ENCODE measurements at places on chromosomes 5 and 9. TPM values are rescaled to one million over a fixed set of nuclear protein-coding genes. Genes with fewer than 3 reads are reported as not detected.

- no peak for DNase-seq
Measured at GRCh38 chr5:180865981-180866695, 5.1 kb upstream of the ZFP62 start.

GRCh38 chr9:125428902-125429467 is 167.4 kb downstream of the GAPVD1 start:
- no peak for DNase-seq

DNA sequence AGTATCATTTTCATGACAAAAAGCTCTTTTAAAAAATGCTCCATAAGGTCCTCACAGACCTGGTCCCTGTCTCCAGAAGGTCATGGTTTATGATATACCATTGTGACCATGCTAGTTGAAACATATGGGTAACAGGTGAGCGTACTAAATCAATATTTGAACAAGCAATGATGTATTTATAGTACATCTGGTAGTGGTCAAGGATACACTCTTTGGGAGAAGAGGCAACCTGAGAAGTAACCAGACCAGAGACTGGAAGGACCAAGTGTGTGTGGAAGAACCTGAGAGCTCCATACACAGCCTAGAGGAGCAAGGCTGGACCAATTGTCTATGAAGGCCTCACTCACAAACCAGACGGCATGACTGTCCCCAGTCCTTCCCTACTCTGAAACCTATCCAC is 55.1 kb downstream of the LHFPL2 start:
- no peak for DNase-seq

GRCh38 chr9:12880406-12881015 is 105.7 kb downstream of the LURAP1L start:
- no peak for DNase-seq

DNA sequence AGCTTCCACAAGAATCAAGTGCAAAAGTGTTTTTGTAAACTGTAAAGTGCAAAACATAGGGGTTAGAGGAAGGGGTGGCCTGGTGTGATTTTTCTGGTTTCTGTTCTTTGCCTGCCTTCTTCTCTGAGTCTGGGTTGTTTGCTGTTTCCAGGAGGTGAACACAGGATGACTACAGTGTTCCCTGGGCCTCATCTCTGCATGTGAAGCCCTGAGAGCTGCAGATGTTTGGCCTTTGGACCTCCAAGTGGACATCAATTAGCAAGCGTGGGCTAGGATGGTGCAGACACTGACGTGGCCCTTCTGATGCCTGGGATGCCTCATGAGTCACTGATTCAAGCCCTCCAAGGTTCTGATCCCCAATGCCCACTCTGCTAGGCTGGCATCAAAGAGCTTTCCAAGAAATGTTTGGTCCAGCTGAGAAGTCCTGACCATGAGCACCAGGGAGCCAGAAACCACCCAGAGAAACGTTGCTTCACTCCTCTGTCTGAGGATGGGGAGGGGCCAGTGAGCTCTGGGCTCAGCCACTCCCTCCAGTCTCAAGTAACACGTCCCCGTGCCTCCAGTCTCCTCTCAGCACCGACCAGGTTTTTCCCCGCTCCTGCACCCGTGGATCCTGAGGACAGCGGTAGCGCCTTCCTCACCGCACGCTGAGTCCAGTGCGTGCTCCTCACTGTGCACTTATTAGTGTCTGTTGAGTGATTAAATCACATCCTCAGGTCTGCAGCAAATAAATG is 7.6 kb downstream of the IL9 start:
- DNase-seq, result peak; percentile 23

DNA sequence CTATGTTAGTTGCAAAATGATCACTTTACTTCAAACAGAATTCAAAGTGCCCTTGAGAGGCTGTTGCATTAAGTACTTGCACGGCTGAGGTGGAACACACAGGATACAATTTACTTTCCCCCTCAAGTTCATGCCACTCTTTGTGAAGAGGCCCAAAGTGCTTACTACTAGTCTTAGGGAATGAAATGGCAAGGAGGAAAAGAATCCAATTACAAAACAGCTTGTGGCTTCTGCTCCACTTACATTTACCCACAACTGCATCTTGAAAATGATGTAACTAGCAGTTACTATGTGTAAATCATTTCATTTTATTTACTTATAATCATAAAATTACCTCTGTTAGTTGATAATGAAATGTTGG is 14.6 kb downstream of the FOXD1 start:
- peak; percentile 61 for DNase-seq

GRCh38 chr5:15992918-15993317 is 186.7 kb downstream of the MARCHF11 start:
- DNase-seq, result peak; percentile 74

DNA sequence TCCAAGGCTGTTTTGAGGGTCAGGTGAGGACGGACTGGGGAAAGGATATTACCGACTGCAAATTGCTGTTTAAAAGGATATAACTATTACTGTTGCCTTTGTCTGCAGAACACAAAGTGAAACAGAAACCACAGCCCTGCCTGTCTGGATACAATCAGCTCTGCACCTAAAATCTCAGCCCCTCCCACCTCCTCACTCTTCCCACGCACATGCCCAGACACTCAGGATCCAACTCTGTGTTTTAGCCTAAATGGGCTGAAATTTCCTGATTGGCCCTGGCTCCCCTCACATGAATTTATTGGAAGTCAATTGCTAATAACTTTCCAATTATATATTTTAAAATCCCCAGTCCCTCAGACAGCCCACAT is 176.3 kb upstream of the PPP1R26 start:
- DNase-seq, result no peak

DNA sequence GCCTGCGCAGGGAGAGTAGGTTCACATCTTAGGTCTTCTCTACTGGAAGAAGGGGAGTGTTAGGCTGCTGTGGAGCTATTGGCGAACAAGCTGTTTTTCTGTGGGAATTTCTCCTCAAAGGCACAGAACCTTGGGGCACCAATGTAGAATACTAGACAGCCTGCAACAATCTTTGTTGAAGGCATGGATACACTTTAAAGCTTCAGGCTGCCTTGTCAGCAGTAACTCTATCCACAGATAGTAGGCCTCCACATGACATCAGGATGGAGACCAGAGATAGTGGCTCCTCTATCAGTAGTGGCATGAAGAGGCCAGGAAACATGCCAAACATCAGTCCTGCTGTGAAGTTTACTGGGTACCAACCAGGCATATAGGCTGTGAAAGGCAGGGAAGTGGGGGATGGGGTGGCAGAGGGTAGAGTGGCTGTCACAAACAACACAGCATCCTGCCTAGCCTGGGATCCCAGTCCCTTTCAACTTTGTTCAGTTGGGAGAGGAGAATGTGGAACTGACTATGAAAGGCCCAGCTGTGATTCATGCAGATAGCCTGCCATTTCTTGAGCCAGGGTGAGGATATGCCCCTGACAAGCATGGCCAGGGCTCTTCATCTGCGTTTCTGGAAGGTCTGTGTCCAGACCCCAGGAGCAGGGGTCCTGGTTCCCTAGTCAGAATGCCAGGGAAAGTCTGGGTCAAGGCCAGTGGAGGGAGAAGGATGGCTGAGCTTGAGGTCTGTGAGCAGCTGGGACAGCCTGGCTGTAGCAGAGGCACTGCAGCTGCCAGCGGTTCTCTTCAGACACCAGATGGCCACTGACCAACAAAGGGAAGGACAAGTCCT is 1.0 kb upstream of the HK3 start:
- DNase-seq, result no peak

- DNase-seq, result peak; percentile 60
Measured at GRCh38 chr9:16884952-16885513, 14.6 kb upstream of the BNC2 start.

GRCh38 chr9:112354081-112354743 is 20.8 kb upstream of the PTBP3 start:
- no peak for DNase-seq

- DNase-seq, result no peak
Measured at GRCh38 chr5:178306430-178307225, 74.0 kb upstream of the PHYKPL start.

- DNase-seq, result no peak
Measured at GRCh38 chr9:76600007-76600615, 141.1 kb downstream of the GCNT1 start.

DNA sequence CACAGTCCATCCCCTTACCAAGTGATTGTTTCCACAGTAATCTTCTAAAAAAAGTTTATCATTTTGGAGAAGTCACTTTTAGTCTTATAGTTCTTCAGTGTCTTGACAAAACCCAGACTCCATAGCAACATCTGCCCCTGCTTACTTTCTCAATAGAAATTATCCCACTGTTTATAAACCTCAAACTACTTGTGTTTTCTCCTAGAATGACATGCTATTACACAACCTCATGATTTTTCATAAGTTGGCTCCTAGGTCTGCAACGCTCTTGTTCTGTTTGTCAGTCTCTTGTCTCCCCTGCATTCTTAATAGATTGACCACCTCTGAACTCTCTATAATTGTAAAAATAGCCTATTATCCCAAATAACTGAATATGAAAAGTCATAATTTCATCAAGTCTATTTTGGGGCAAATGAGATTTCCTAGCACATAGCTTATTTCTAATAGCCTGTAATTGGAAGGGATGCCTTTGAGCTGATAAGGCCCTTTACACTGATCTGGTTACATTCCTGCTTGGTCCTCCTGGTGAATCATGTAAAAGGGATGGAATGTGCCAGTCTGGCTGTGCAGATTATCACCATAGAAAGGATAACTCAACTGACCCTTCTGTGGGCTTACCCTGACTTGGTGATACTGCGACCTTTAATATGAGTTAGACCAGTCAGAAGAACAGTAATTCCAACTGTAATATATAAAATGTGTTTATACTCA is 69.6 kb downstream of the CHSY3 start:
- peak; percentile 74 for DNase-seq

GRCh38 chr5:177433658-177434217 is 7.3 kb downstream of the GRK6 start:
- no peak for DNase-seq

Gene HAVCR2
- total RNA-seq, result 10.0 TPM

Gene CBY3
- total RNA-seq, result not detected

Gene CDKN2B-AS1
- total RNA-seq, result 2.3 TPM

Gene CSF1R
- total RNA-seq, result 1.4 TPM

Gene SLIT3
- total RNA-seq, result 20.7 TPM

Gene OR2K2
- total RNA-seq, result not detected

Gene GMCL2
- not detected for total RNA-seq

Gene PCDHA2
- 2.5 TPM for total RNA-seq

Gene CER1
- total RNA-seq, result 2.8 TPM

Gene GLDC
- 8.9 TPM for total RNA-seq
